ENCODE measurements at places on chromosomes 16 and 17.
A peak's percentile ranks its signal among the peaks of the same experiment; 100 is the strongest.

GRCh38 chr17:69141431-69142174 lies at the start of gene ABCA6:
Gene ABCA6 (minus strand): TSS chr17:69141895. CDS start chr17:69140703, 1,192 bp downstream.
- H3K4me1 ChIP-seq: no peaks in the 10 kb centered on the region
- H3K27ac ChIP-seq: no peak within 1 kb of the TSS
- no peaks in the 10 kb centered on the region for H3K36me3 ChIP-seq
- H3K4me3 ChIP-seq: no peak within 1 kb of the TSS
- DNase-seq: no peak

GRCh38 chr17:633133-633532 lies 81.5 kb downstream of the VPS53 start:
- no peak overlapping the region for H3K27ac ChIP-seq
- no peak for DNase-seq
- no peaks in the 10 kb centered on the region for H3K27me3 ChIP-seq
- H3K4me1 ChIP-seq: no peaks in the 10 kb centered on the region

GRCh38 chr16:81546781-81547180 lies 102.2 kb downstream of the CMIP start:
- no peak for DNase-seq
- H3K4me1 ChIP-seq: no peaks in the 10 kb centered on the region
- no peak overlapping the region for H3K4me3 ChIP-seq

GRCh38 chr17:80755650-80756405 lies 211.2 kb downstream of the RPTOR start:
- DNase-seq: no peak
- H3K4me1 ChIP-seq: no peaks in the 10 kb centered on the region
- H3K27me3 ChIP-seq: no peaks in the 10 kb centered on the region
- H3K36me3 ChIP-seq: no peaks in the 10 kb centered on the region
- no peak overlapping the region for H3K27ac ChIP-seq

DNA sequence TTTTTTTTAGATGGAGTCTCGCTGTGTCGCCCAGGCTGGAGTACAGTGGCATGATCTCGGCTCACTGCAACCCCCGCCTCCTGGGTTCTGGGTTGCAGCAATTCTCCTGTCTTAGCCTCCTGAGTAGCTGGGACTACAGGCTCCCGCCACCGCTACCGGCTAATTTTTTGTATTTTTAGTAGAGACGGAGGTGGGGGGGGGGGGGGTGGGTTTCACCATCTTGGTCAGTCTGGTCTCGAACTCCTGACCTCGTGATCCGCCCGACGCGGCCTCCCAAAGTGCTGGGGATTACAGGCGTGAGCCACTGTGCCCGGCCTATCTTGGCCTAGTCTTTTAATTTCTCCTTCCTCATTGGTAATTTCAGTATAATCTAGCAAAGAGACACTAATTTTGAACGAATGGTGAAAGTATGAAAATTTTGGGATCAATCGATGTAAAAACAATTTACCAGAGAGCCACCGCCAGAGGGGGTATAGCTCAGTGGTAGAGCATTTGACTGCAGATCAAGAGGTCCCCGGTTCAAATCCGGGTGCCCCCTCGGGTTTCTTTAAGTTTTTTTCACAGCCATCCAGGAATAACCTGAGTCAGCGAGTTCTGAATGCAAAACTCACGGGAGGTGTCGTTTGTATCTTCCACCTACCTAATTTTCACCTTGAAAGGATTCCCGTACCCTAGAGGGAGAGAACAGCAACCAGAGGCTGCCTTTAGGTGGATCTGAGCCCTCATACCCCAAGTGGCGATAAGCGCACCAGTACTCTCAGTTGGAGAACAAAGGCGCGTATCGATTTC lies 2.5 kb upstream of the LASP1 start:
- peak overlapping the region; percentile 69 for H3K27ac ChIP-seq
- H3K4me3 ChIP-seq: peak overlapping the region; percentile 5
- DNase-seq: no peak
- H3K27me3 ChIP-seq: no peaks in the 10 kb centered on the region

GRCh38 chr17:80032614-80033171 lies 3.0 kb downstream of the TBC1D16 start:
- H3K27ac ChIP-seq: no peak overlapping the region
- DNase-seq: no peak
- no peaks in the 10 kb centered on the region for H3K27me3 ChIP-seq
- H3K4me3 ChIP-seq: no peak overlapping the region
- no peaks in the 10 kb centered on the region for H3K36me3 ChIP-seq

GRCh38 chr16:82657239-82657638 lies 30.5 kb downstream of the CDH13 start:
- H3K4me3 ChIP-seq: no peak overlapping the region
- H3K36me3 ChIP-seq: no peaks in the 10 kb centered on the region
- H3K27me3 ChIP-seq: no peaks in the 10 kb centered on the region

- no peaks in the 10 kb centered on the region for H3K36me3 ChIP-seq
- H3K4me3 ChIP-seq: no peak overlapping the region
- H3K4me1 ChIP-seq: no peaks in the 10 kb centered on the region
- no peaks in the 10 kb centered on the region for H3K27me3 ChIP-seq
- no peak for DNase-seq
- no peak overlapping the region for H3K27ac ChIP-seq
These were observed 12.1 kb downstream of the NDUFAF8 start for GRCh38 chr17:81251094-81251708.

DNA sequence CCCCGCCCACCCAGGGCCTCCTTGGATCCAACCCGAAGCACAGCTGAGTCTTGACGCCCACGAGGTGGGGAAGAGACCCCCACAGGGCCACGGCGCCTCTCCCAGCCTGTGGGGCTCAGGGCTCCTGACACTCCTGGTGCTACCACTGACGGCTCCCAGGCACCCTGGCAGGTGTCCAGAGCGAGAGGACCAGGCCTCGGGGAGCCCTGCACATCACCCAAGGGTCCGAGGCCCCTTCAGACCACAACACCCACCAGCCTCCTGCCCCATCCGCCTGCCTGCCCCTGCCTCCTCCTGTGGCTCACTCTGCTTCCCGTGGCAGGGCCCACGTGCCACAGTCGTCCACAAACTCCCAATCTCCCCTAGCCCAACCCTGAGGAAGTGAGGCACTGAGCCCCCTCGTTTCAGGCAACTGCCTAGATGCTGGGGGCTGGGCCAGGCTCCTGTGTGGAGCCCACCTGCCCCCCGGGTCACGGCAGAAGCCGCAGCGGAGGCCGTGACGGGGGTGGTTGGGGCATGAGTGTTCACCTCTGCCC lies 28.3 kb upstream of the AATK start:
- no peaks in the 10 kb centered on the region for H3K36me3 ChIP-seq
- H3K4me1 ChIP-seq: no peaks in the 10 kb centered on the region
- no peak overlapping the region for H3K4me3 ChIP-seq
- no peak for DNase-seq
- H3K27ac ChIP-seq: no peak overlapping the region
- H3K27me3 ChIP-seq: no peaks in the 10 kb centered on the region

DNA sequence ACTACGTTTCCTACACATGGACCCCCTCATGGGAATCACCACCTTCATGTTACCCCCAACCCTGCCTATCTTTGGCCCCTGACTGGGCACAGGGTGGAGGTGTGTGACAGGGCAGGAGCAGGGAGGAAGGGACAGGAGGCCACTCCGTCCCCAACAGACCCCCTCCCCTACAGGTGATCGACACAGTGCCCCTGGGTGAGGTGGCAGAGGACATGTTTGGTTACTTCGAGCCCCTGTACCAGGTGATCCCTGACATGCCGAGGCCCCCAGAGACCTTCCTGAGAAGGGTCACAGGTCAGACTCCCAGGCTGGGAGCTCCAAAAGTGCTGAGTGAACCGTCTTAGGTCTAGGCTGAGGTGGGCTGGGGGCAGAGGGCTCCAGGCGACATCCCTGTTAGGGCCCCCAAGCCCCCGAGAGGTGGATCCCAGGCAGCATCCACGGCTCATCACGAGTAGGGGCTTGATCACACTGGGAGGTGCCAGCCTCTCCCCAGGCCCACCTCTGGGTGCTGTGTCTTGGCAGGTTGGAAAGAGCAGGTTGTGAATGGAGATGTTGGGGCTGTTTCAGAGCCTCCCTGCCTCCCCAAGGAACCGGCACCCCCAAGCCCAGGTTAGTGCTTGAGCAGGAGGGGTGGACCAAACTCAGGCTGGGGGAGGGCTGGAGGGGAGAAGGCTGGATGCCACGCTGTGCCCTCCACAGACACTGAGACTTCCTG lies 1.5 kb downstream of the ACBD4 start:
- H3K27ac ChIP-seq: no peak overlapping the region
- no peaks in the 10 kb centered on the region for H3K27me3 ChIP-seq
- no peak for DNase-seq
- no peaks in the 10 kb centered on the region for H3K36me3 ChIP-seq
- no peak overlapping the region for H3K4me3 ChIP-seq

DNA sequence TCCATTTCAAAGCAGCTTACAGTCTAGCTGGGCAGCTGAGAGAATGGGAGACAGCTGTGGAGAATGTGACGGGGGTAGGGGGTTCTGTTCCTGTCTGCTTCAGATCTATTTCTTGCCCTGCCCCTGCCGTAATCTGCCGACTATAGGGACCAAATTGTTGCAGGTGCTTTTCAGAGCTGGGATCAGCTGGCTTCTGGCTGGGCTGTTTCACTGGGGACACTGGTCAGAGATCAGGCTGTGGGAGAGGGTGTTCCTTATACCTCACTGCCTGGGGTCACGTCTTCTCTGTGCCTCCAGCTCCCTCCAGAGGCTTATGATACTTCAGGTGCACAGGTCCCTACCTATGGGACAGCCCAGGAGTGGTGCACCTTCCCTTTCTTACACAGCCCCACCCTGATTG lies 514.9 kb upstream of the GOT2 start:
- DNase-seq: no peak
- no peaks in the 10 kb centered on the region for H3K36me3 ChIP-seq
- H3K4me3 ChIP-seq: no peak overlapping the region
- no peak overlapping the region for H3K27ac ChIP-seq
- H3K27me3 ChIP-seq: no peaks in the 10 kb centered on the region

DNA sequence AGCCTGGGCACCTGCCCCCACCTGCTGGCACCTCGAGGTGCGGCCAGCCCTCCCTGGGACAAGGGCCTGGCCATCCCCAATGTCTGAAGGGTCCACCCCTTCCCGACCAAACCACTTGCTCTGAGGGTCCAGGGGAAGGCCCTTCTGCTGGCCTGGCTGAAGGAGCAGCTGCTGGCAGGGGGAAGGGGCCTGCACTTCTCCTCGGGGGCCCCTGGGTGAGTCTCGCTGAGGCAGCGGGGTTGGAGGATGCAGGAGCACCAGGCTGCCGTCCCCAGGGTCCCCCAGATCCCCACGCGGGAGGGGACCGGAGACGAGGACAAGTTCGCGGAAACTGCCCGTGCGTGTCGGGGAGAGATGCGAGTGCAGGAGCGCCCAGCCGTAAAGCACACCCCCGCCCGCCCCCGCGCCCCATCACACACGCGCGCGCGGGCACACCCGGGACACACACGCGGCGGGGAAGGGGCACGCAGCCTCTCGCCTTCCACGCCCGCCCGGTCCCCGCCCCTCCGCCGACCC lies 725 bp upstream of the CACNA1H start:
- no peak for DNase-seq
- no peaks in the 10 kb centered on the region for H3K36me3 ChIP-seq
- no peak overlapping the region for H3K27ac ChIP-seq
- no peaks in the 10 kb centered on the region for H3K4me1 ChIP-seq
- H3K4me3 ChIP-seq: no peak overlapping the region
- H3K27me3 ChIP-seq: no peaks in the 10 kb centered on the region

DNA sequence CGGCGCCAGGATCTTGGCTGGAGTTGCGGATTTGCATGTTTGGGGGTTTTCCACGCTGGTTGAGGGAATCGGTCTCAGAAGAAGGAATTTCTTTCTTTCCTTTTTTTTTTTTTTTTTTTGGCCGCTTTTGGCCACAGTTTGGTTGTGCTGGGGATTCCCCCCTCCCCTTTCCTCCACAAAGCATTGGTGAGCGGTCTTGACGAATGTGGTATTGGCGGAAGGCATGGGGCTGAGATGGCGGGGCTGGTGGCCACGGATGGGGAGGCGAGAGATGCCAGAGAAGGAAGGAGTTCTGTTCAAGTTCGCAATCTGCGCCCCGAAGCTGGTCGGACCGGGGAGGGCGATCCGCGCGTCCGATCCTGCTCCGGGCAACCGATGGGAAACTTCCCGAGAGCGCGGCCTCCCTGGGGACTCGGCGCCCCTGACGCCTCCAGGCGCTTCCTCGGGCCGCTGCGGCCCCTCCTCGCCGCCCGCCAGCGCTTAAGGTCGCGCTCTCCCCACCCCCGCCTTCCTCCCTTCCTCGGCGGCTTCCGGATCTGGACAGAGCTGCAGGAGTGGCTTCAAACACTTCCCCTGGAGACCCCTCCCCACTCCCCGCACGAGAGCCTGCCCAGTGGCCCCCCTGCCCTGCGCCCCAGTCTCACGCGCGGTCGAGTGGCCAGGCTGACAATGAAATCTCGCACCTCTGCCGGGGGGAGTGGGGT lies 43.2 kb downstream of the RAI1 start:
- H3K4me3 ChIP-seq: peak overlapping the region; percentile 60
- H3K4me1 ChIP-seq: no peaks in the 10 kb centered on the region
- no peak overlapping the region for H3K27ac ChIP-seq
- DNase-seq: no peak
- no peaks in the 10 kb centered on the region for H3K36me3 ChIP-seq

DNA sequence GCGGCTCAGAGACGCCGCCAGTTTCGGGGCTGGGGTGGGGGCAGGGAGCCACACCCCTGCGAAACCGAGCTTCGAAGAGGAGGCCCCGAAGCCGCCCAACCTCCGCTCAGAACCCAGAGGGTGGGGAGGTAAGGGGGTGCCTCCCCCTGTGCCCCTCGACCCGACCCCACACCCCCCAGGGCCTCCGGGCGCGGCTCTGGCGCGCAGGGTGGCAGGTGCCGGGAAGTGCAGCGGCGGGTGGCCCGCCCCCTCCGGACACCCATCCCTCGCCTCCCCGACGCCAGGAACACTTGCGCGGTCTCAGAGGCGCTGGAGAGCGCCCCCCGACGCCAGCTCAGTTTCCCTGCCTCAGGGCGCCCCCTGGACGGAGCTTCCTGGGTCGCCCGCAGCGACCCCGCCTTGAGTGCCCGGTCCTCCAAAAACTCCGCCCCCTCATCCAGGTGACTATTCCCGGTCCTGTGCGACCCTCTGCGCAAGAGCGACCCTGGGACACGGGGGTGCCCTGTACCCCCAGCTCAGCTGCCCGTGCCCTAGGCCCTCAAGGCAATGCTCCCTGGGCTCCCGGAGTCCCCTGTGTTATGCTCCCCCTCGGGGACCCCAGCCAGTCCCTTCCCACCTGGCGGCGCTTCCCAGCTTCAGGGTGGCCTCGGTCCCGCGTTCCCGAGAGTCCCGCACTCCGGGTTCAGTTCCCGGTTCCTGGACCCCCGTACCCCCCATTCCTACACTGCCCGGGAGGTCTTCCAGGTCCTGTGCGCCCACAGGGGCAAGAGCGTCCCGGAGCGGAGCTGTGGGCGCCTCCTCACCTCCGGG lies 562 bp downstream of the PPL start:
- no peak overlapping the region for H3K27ac ChIP-seq
- H3K27me3 ChIP-seq: no peaks in the 10 kb centered on the region
- no peaks in the 10 kb centered on the region for H3K4me1 ChIP-seq
- no peak for DNase-seq
- peak overlapping the region; percentile 53 for H3K4me3 ChIP-seq

All from aorta (tissue), 5 donors.